C1 segment of cervical spinal cord (tissue), 14 donors: ENCODE measurements at places on chromosomes 2 and 18.
A peak's percentile ranks its signal among the peaks of the same experiment; 100 is the strongest.

GRCh38 chr18:5879479-5879882 is 15.8 kb downstream of the TMEM200C start:
- no peak for DNase-seq

GRCh38 chr2:135149251-135149650 is 97.2 kb downstream of the RAB3GAP1 start:
- no peak for DNase-seq

- DNase-seq = no peak
Observed at GRCh38 chr2:206456078-206456754, 12.9 kb downstream of the ADAM23 start.

GRCh38 chr2:72993147-72993932 is 76.0 kb downstream of the EMX1 start:
- DNase-seq = peak; percentile 5

- DNase-seq = no peak
Observed at GRCh38 chr2:196957442-196957841, 30.9 kb upstream of the PGAP1 start.

- DNase-seq = no peak
Observed at GRCh38 chr18:21912339-21913239, 172.0 kb downstream of the MIB1 start.

- DNase-seq = peak; percentile 45
Observed at GRCh38 chr2:96891591-96892333, 21.9 kb upstream of the SEMA4C start.
